ENCODE measurements at places on chromosomes 4 and X. TPM values are rescaled to one million over a fixed set of nuclear protein-coding genes. Genes with fewer than 3 reads are reported as not detected.

The DOK7 gene
- total RNA-seq, result 0.20 TPM

The IDUA gene
- total RNA-seq, result 11.4 TPM

The CYSLTR1 gene
- not detected for total RNA-seq

The FRMD7 gene
- total RNA-seq, result not detected

The TCP11X2 gene
- total RNA-seq, result not detected

The GAGE12J gene
- not detected for total RNA-seq

The ZBTB49 gene
- 3.4 TPM for total RNA-seq

The LRAT gene
- total RNA-seq, result not detected

The CSAG2 gene
- total RNA-seq, result not detected

The USP27X gene
- 3.6 TPM for total RNA-seq

The IBSP gene
- total RNA-seq, result not detected

- peak; percentile 13 for DNase-seq
Observed at GRCh38 chrX:413322-414201, 26.9 kb upstream of the PPP2R3B start.

DNA sequence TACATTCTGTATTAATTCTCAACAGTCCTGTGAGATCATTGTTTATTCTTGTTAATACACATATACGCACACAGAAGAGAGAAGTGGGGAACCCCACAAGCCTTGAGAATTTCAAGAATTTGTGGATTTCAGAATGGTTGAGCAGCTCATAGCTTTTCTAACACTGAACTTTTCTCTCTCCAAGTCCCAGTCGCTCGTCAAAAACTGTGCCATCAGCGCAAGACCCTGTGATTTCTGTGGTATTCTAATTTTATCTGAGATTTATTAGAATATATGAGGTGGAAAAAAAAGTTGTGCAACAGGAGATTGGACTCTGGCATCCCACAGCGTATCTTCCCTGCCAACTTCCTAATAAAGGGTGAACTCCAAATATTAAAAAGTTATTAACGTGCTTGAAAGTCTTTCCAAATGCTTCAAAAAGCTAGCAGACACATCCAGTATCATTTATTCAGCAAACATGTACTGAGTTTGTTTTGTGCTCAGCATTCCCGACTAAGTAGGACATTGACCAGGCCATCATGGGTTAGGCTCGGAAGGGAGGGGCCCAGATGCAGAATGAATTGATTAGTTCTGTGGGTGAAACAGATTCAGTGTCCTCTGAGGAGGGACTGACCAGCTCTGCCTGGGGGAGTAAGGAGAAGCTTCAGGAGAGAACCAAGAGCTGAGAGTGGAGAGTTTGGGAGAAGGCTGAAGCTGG is 165.6 kb downstream of the CBR4 start:
- no peak for DNase-seq

DNA sequence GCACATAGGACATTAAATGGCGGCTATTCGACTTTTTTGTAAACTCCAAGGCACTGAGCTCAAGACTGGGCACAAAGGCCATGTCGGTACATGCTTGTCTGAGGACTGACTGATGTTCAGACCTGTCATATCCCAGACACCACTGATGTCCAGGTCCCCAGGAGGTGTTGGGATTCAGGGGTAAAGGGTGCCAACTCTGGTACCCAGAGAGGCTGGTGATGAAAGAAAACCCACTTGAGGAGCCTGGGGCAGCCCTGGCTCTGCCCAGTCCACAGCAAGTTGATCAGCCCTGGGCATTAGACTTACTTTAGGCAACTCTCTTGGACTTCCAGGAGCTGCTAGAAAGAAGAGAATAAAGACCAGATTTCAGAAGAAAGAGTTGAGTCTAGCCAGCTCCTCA is 18.7 kb downstream of the SASH3 start:
- no peak for DNase-seq

DNA sequence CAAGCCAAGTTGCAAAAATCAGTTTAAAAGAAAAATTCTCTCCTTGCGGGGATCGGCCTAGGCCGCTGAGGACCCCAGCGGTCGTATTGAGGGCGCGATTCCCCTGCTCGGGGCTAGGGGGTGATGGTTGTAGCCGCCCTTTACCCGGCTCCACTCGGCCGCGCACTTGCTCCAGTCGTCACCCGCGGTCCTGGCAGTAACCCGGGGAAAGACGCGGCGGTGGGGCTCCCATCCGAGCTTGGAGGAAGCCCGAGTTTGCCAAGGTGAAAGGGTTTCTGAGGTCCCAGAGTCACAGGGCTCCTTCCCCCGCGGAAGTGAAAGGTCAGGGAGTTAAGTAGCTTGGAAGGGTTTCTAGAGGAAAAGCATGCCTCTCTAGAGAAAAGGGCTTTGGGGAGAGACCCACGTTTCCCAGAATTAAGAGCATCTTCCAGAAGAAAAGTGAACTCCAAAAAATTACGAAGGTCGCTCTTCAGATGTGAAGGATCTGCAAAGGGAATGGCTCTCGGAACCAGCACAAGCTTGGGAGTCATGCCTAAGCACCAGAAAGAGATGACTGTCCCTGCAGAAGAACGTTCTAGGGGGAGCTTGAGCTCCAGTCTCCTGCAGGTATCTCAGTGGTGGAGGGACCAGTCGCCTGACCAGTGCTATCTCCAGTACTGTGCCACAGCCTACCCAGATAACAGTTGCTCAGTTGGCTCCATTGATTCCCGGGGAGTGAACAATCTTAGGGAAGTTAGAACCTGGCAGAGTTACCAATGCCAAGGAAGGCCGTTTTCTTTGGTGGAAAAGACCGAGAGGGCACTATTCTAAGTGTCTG is 875 bp downstream of the LAP3 start:
- no peak for DNase-seq

DNA sequence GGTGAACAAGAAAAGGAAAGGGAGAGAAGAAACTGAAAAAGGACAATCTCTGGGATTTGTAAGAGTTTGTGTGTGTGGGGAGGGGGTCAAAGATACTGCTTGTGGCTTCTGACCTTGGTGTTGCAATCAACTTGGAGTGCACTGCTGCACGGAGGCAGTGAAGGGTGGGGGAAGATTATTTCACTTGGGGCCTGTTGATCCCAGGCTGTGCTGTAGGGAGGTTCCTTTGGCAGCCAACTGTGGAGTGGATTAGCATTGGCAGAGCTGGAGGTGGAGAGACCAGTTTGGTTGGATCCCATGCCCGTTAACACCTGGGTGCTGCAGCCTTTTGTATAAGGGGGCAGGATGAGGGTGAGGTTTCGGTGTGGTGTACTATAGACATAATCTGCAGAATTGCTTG is 38.2 kb downstream of the AFF1 start:
- DNase-seq, result no peak

GRCh38 chr4:109169170-109169569 is 133.3 kb downstream of the COL25A1 start:
- DNase-seq, result no peak

- no peak for DNase-seq
Observed at GRCh38 chrX:124910611-124911010, 409.1 kb upstream of the TEX13C start.

DNA sequence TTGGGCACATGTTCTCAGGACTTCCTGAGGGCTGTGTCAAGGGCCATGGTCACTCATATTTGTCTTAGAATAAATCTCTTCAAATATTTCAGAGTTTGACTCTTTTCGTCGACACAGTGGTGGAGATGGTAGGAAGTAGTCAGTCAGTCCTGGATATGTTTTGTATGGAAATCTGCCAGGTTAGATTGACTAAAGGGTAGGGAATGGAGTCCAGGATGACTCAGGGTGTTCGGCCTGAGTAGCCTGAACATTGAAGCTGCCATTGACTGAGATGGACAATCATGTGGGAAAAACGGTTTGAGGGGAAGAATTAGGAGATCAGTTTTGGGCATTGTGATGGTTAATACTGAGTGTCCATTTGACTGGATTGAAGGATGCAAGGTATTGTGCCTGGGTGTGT is 177.1 kb upstream of the CENPE start:
- DNase-seq, result no peak

- DNase-seq, result no peak
Observed at GRCh38 chr4:104404361-104404760, 90.3 kb downstream of the CXXC4 start.

DNA sequence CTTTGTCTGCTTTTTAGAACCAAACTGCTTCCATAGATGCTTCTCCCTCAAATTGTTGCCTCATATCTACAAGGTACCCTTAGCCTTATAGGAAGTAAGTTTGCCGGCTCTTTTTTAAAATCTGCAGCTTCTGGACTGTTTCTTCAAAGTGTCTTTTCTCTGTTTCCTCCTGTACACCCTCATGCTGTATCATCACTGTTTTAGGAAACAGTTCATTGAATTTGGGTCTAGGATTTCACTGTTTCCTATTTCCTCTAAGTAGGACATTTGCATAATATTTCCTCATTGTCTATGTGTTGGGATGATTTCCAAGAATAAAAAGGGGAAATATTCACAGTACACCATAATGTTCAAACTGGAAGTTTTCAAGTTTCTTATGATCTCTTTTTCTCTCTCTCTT is 43.0 kb downstream of the BANK1 start:
- no peak for DNase-seq

GRCh38 chrX:109855501-109855900 is 122.4 kb upstream of the ACSL4 start:
- no peak for DNase-seq

DNA sequence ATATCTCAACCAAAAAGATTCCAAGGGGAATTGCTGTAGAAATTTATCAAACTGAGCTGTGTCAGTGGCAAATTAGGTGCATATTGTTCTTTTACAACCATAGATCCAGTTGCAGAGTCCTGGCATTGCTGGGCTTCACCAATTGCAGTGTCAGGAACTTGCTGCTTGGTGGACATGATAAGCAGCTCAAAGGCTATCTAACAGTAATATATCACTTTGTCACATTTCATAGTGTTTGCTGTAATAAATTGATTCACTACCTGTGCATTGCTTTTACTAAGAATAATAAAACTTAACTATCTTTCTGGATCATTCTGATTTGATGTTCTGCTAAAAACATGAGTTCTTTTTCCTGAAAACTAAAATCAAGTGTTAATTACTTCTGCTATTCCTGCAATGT is 30.9 kb upstream of the ACE2 start:
- no peak for DNase-seq

GRCh38 chrX:45852884-45853283 is 652.2 kb upstream of the DIPK2B start:
- no peak for DNase-seq

DNA sequence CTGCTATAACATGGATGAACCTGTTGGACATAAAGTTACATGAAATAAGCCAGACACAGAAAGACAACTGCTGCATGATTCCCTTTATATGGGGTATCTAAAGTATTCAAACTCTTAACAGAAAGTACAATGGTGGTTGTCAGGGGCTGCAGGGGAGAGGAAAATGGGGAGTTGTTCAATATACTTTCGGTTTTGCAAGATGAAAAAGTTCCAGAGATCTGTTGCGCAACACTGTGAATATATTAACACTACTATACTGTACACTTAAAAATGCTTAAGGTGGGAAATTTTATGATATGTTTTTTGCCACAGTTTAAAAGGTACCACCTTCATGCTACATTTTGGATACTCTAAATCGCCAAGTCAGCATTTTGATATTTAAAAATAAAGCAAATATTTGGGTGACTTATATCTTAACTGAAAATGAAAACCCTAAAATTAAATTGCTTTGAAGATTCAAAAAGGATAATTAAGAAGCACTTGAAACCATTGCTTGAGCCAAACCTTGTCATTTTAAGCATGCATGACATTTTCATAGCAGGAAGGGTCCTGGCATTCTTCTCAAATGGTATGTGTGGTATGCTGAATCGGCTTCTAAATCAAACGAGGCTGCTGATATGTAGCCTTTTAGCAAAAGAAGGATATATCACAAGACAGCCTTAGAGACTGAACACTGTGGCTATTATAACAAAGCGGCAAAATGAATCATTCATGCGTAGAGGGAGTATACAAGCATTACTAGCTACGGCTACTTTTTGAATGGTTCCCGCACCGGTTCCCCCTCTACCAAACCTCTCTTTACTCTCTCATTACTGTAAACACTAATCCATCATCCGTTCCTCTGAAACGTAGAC is 607.1 kb upstream of the DIPK2B start:
- DNase-seq, result no peak

Measured in pulmonary artery endothelial cell (primary cell).